ENCODE measurements at places on chromosomes 1 and 21.
A peak's percentile ranks its signal among the peaks of the same experiment; 100 is the strongest.

GRCh38 chr21:36429947-36430546, 44.9 kb downstream of the CHAF1B start:
- no peak for DNase-seq

GRCh38 chr1:29465755-29466154, 229.4 kb downstream of the PTPRU start:
- no peak for DNase-seq

DNA sequence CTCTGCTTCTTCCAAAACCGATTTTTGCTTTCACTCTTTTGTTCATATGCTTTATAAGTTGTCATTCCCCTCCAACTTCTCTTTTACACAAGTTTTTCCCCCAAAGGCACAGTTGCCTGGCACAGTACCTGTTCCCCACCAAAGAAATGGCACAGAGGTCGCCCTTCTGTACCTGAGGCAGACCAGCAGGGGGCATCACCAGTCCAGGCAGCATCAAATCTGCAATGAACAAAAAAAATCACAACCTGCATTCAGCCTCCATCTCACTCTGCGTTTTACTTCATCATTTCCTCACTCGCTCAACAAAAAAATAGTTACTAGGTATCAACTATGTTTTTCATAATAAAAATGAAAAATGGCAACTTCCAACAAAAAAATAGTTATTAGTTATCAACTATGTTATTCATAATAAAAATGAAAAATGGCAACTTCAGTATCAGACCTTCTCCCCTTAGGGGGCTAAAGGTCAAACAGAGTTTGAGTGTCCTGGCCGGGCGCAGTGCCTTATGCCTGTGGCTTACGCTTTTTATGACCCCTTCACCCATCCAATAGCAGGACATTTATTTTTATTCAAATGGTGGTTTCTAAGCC, 4.1 kb downstream of the EIF2D start:
- DNase-seq, result peak; percentile 47

DNA sequence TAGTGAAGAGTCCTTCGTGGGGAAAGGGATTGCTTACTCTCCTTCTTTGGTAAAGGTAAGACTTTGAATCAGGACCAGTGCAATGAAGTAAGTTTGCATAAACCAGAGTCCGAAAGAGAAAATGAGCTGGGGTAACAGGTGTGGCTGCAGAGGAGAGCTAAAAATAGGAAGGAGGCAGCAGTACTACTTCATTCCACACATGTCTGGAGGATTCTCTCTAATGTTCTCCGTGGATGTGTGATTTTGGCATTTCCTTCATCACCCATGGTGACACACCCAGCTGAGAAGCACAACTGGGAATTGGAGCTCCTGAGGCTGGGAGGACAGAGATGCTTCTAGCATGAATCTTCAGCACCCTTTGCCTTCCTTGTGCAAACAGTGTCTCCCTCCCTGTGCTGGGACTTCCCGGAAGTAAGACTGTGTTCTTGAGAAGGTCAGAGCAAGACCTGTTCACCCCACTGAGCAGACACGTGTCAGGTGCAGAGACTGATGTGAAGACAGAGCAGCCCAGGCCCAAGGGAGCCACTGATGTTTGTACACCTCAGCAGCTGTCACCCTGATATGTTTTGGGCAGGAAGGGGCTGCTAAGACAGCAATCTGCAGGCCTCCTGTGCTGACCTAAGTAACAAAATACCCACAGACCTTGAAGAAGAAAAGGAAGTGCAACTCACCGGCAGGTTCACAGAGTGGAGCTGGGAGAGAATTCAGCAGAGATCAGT, 13.3 kb downstream of the FCRL1 start:
- DNase-seq, result no peak

- no peak for DNase-seq
Observed at GRCh38 chr1:233815865-233816264, 88.6 kb upstream of the SLC35F3 start.

DNA sequence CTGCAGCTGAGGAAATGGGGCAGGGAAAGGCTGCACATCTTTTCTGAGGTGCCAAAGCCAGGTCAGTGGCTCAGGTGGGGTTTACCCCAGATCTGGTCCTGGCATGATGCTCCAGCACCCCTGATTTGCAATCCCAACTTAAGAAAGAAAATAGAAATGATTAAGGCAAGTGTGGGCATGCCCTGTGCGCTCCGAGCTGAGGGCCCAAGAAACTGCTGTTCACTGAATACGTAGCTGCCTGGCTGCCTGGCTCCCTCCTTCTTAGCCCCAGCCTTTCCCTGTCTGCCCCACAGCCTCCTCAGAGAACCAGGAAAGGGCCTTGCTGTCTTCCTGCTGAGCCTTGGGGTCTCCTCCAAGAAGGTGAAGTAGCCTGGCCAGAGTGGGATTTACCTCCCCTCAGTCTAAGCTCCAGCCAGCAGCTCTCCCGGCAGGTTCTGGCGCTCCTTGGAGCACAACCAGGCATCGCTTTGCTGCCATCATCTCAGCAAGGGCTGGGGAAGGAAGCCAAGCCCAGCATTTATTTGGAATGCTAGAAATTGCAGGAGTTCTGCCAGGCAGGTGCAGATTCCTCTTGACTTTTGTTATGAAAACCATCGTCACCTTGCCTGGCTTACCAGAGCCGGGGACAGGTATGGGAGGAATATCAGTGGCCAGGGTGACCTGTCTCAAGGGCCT, 51.3 kb upstream of the SELENON start:
- DNase-seq, result no peak

DNA sequence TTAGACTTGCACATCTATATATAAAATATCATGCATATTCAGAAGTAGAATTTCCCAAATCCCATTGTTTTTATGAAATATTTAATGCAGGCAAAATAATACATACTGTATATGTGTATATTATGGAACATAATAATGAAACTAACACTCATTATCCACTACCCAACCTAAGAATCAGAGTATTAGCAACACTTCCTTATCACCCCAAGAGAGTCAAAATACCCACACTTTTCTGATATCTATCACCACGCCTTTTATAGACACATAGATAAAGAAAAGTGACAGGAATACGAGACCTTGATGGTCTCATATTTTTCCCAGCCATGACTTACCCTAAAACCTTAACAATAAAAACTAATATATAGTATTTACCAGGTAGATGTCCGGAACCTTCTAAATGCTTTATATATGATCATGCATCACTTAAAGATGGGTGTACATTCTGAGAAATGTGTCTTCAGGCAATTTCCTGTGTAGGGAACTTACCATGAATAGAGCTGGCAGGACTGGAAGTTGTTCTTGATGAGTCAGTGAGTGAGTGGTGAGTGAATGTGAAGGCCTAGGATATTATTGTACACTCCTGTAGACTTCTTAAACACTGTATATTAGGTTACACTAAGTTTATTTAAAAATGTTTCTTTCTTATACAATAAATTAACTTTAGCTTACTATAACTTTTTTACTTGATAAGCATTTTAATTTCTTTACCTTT, 45.5 kb downstream of the TNFSF4 start:
- DNase-seq, result no peak

DNA sequence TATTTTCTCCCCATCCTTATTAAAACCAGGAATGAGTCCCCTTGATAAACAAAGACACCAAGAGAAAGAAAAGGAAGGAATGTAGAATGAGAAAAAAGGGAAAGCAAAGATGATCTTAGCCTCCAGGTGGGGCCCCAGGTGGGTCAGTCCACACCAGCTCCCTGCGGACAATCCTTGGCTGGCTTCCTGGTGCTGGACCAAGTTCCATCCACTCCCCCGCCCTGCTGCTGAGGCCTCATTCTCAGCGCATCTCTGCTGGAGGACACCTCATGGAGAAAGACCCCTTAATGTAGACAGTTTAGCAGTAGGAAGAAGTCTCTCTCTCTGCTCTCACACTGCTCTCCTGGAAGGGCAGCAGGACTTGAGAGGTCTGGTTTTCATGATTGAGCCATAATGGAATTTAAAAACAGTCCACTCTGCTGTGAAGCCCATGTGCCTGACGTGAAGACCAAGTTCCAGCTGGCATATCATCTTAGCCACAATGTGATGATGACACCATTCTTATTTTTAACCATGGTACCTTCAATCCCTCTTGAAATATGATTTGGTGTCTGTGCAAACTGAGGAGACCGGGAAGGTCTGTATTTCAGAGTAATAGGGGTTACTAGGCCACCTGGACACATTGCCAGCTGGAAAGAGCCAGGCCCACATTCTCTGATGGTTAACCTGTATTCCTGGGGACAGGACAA, 83.1 kb downstream of the WLS start:
- DNase-seq, result no peak

DNA sequence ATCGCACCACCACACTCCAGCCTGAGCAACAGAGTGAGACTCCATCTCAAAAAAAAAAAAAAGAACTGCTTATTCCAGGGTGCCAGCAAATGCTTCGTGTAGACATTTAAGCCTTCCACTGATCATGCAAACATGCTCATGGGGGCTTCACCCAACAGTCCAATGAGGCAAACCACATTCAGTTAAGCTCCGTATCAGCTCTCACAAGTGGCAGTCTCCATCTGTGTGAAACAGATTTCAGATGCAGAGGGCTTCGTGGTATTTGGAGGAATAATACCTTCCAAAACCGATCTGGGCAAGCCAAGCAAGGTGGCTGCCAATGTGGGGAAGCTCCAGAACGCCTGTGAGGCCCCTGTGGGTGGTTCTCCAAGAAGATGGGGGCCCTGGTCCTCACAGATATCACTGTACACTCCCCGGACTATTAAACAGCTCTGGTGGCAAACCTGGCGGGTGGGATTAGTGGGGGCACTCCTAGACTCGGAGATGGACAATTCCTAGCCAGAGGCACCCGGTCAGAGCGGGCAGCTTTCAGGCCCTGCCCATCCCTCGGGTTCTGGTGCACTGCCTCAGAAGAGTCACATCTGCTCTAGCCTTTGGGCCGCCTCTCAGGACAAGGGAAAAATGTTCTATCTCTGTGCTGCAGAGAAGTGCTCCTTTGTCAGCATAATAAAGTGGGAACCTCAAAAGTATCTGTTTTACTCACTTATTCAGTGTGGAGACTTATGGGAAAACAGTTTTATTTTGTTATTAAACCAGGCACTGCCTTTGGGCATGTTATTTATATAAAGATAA, 10.2 kb downstream of the CREG1 start:
- DNase-seq, result no peak

GRCh38 chr1:42973286-42973685, 14.6 kb upstream of the SLC2A1 start:
- no peak for DNase-seq

GRCh38 chr1:33211972-33212371, 30.1 kb upstream of the TRIM62 start:
- no peak for DNase-seq

DNA sequence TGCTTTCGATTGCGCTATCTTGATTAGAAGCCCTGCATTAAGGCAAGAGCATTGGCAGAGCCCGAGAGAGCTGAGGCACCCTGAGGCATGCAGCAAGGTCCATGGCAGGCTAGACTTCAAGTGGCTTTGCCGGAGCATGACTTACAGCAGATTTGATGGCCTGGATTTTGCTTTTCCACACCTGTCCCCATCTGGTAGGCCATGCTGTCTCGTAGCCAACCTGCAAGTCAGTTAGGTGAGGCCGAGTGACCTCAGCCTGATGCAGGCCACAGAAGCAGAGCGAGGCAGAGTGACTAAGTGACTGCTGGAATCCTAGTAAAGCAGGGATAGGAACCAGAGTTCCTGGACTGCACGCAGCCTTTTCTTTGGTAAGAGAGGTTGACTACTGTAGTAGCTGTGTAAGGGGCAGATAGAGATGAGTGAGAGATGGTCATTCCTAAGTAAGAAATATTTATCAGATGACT, 148.9 kb downstream of the PBX1 start:
- no peak for DNase-seq

DNA sequence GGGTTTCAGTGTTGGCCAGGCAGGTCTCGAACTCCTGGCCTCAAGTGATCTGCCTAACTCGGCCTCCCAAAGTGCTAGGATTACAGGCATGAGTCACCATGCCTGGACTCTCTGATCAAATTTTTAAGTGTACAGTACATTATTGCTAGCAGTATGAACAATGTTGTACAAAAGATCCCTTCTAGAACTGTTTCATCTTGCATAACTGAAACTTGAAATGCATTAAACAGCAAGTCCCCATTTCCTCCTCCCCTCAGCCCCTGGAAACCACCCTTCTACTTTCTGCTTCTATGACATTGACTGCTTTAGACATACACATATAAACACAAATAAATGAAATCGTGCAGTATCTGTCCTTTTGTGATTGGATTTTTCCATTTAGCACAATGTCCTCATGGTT, 463.4 kb downstream of the PTPRC start:
- DNase-seq, result no peak

DNA sequence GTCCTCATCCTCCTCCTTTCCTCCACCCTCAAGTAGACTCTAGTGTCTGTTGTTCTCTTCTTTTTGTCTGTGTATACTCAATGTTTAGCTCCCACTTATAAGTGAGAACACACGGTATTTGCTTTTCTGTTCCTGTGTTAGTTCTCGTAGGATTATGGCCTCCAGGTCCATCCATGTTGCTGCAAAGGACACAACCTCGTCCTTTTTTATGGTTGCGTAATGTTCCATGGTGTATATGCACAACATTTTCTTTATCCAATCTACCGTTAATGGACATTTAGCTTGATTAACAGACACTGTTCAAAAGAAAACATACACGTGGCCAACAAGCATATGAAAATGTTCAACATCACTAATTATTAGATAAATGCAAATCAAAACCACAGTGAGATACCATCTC, 44.3 kb upstream of the TMPRSS2 start:
- DNase-seq, result no peak

DNA sequence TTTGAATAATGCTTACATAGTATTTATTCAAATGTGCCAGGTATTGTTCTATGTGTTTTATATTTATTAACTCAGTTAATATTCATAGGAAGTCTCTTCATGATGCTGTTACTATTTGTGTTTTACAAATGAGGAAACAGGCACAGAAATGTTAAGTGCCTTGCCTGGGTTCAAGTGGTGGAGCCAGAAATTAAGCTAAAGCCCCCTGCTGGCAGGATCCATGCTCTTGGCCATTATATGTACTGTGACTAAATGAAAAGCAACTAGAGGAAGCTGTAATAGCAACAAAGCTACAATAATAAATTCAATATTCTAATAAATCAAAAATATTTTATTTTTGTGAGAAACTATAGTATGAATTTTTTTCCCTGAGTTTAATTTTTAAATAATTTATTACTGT, 30.0 kb downstream of the IARS2 start:
- DNase-seq, result peak; percentile 6

DNA sequence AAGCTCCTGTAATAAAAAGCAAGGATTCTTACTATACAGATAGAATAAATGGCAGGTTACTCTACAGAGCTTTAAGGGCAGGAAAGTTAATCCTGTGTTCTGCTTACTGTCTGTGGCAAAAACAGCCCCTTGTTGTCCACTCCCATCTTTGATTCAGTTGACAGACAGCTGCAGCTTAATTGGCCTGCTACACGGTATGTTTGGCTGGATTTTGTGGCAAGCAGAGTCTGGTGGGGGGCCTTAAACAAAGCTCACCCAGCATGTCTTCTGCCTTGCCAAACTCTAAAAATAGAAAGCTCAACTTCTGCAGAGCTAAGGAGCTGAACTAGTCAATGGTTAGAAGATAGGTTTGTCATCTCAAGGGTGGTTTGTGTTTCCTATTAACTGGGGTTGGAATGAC, 407.2 kb downstream of the HLX start:
- DNase-seq, result no peak

DNA sequence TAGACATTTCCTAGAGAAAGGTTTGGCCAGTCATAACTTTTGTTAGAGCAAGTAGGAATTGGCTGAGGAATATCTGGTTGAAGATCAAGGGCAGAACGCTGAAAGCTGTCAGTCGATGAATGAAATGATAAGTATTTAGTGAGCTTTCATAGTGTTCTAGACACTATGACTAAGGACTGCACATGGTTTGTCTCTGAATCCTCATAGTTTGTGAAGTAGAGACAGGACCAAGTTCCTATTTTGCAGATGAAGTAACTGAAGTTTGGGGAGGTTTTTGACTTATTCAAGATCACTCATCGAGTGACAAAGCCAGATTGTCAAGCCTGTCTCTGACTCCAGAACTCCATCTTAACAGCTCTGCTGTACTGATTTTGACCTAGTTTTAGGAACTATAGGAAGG, 4.7 kb downstream of the ELOA start:
- DNase-seq, result no peak

Measured in NCI-H1436 (cell line).